T-helper 1 cell treated with Interleukin-12 subunit alpha and Interleukin-12 subunit beta and Interleukin-4 antibody, amounts not matched to agents 30 ng/mL and 1 ng/mL, for 36 hours (primary cell): ENCODE measurements at places on chromosomes 2 and 18. TPM values are rescaled to one million over a fixed set of nuclear protein-coding genes. Genes with fewer than 3 reads are reported as not detected.

Gene TEX44
- not detected in 2 replicates for total RNA-seq

Gene GBX2
- total RNA-seq, result not detected in 2 replicates

Gene CD226
- total RNA-seq, result 121 and 125 TPM in 2 replicates

Gene CFAP65
- total RNA-seq, result not detected in 2 replicates

Gene MARCO
- total RNA-seq, result not detected in 2 replicates
